ENCODE measurements at places on chromosomes 11 and 22.

- peaks cover 44% of the 10 kb centered on the region for H3K27me3 ChIP-seq
- no peak overlapping the region for H3K4me3 ChIP-seq
- no peaks in the 10 kb centered on the region for H3K4me1 ChIP-seq
- no peak overlapping the region for H3K27ac ChIP-seq
- H3K36me3 ChIP-seq = no peaks in the 10 kb centered on the region
These were observed 46.4 kb upstream of the CALCB start for GRCh38 chr11:15027011-15027410.

GRCh38 chr11:111878849-111879636 lies at the start of the genes CFAP68 and FDXACB1:
CFAP68 (plus strand) TSS chr11:111879541; CDS start chr11:111879561, 20 bp downstream.
FDXACB1 (minus strand) TSS chr11:111879165; CDS start chr11:111879132, 33 bp downstream.
- H3K27ac ChIP-seq = peak within 1 kb of the TSS; percentile 99
- H3K27me3 ChIP-seq = no peaks in the 10 kb centered on the region
- peak within 1 kb of the TSS; percentile 82 for H3K4me3 ChIP-seq
- H3K4me1 ChIP-seq = peaks cover 14% of the 10 kb centered on the region

DNA sequence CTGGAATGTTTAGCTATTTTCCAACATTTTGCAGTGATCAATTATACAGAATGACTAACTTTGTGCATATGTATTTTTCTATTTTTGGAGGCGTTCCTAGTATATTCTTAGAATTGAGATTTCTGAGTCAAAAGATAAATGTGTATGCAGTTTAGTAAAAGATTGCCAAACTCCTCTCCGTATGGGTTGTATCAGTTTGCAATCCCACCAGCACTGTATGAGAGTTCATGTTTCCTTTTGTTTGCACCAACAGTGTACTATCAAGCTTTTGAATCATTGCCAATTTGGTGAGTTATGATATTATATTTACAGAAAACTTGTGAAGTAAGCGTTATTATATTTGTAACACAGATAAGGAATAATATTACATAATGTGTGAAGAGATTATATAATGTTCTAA lies 658.7 kb downstream of the JRKL start:
- no peak overlapping the region for H3K27ac ChIP-seq
- no peaks in the 10 kb centered on the region for H3K36me3 ChIP-seq
- no peaks in the 10 kb centered on the region for H3K27me3 ChIP-seq
- DNase-seq = no peak
- no peaks in the 10 kb centered on the region for H3K4me1 ChIP-seq

GRCh38 chr11:110474578-110474977 lies 44.8 kb downstream of the FDX1 start:
- H3K4me1 ChIP-seq = peaks cover 9% of the 10 kb centered on the region
- no peak for DNase-seq
- peaks cover 3% of the 10 kb centered on the region for H3K36me3 ChIP-seq
- peak overlapping the region; percentile 2 for H3K27ac ChIP-seq

DNA sequence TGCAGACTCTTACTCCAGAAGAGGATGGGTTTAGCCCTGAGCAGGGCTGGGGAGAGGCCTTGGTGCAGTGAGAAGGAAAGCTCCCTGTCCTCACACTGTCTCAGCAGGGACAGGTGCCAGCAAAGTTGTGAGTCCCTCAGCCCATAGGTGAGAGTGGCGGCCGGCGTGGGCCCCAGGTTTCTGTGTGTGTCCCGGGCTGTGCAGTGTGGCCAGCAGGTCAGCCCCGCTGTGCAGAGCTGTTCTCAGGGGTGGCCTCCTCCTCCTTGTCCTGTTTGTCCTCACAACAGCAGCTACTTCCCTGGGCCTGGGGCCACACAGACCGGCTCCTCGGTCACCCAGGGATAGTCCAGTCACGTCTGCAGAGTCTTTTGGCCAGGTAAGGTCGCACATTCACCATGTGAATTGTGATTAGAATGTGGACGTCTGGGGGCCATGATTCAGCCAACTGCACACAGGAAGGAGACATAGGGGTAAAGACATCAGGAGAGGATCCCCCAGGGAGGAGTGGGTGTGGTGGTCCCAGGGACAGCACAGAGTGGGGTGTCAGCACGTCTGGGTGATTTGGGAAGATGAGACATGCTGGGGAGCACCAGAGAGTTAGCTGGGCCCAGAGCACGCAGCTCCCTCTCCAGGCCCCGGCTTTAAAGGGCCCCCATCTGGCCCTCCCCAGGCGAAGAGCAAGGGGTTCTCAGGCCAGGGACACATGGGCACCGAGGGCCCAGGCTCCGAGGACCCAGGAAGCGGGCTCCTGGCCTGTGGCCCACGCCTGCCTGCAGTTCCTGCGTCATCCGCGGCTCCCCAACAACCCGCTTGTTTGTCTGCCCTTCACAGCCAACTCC lies 81.6 kb downstream of the MYEOV start:
- no peak for DNase-seq
- no peak overlapping the region for H3K4me3 ChIP-seq
- H3K27ac ChIP-seq = peak overlapping the region; percentile 71
- H3K4me1 ChIP-seq = no peaks in the 10 kb centered on the region
- H3K27me3 ChIP-seq = peaks cover 13% of the 10 kb centered on the region
- H3K36me3 ChIP-seq = no peaks in the 10 kb centered on the region

DNA sequence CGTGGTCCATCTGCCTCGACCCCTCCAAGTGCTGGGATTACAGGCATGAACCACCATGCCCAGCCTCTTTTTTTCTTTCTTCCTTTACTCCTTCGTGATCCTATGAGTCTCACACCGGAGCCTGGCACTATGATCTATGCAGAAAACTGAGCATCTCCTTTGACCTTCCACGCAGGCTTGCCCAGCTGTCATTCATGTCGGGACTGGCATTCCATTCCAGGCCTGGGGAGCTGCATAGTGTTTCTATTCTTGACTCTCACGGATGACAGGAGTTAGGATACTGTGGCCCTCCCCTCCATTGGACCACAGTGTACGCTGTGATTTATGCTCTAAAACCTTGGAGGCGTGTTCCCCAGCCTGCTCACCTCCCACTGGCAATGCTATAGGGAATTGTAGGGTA lies 611.8 kb downstream of the BRD1 start:
- no peaks in the 10 kb centered on the region for H3K36me3 ChIP-seq
- H3K4me3 ChIP-seq = no peak overlapping the region
- H3K27me3 ChIP-seq = peaks cover 77% of the 10 kb centered on the region
- no peak overlapping the region for H3K27ac ChIP-seq
- no peak for DNase-seq

- H3K27me3 ChIP-seq = peaks cover 26% of the 10 kb centered on the region
- H3K4me1 ChIP-seq = peaks cover 18% of the 10 kb centered on the region
- H3K27ac ChIP-seq = no peak overlapping the region
- peak overlapping the region; percentile 88 for H3K4me3 ChIP-seq
- peaks cover 2% of the 10 kb centered on the region for H3K36me3 ChIP-seq
- DNase-seq = no peak
These were observed 320 bp downstream of the CLTCL1 start for GRCh38 chr22:19291218-19291579.

DNA sequence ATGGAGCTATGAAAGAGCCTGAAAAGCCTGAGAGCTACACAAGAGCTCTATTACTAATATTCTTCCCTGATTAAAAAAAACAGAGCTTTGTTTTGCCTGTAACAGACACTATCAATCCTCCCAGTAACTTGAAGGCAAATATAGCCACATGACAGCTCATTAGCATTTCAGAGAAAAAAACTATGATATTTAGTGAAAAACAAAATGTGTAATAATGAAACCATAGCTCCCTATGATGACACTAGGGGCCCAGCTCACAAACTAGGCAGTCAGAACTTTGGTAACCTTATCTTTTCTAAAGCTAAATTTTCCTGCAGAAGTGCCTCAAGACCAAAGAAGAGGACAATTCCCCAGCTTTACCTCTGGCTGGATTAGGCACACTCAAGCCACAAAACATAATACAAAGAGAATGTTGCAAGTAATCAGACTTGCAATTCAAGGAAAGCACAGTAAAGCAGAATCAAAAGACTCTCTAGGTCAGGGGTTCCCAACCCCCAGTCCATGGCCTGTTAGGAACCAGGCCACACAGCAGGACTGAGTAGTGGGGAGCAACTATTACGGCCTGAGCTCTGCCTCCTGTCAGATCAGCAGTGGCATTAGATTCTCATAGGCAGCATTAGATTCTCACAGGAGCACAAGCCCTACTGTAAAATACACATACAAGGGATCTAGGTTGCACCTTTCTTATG lies 53.3 kb downstream of the MRTFA start:
- peak overlapping the region; percentile 81 for H3K27ac ChIP-seq
- no peak overlapping the region for H3K4me3 ChIP-seq
- H3K27me3 ChIP-seq = no peaks in the 10 kb centered on the region
- H3K4me1 ChIP-seq = peaks cover 5% of the 10 kb centered on the region
- H3K36me3 ChIP-seq = peaks cover 20% of the 10 kb centered on the region
- DNase-seq = no peak

GRCh38 chr11:30174265-30175020 lies 56.4 kb upstream of the FSHB start:
- H3K27ac ChIP-seq = no peak overlapping the region
- peaks cover 3% of the 10 kb centered on the region for H3K27me3 ChIP-seq
- H3K36me3 ChIP-seq = no peaks in the 10 kb centered on the region
- no peaks in the 10 kb centered on the region for H3K4me1 ChIP-seq
- DNase-seq = no peak

- H3K4me3 ChIP-seq = no peak overlapping the region
- no peak for DNase-seq
- H3K27me3 ChIP-seq = no peaks in the 10 kb centered on the region
- no peaks in the 10 kb centered on the region for H3K4me1 ChIP-seq
- H3K27ac ChIP-seq = no peak overlapping the region
These were observed 264.5 kb downstream of the SBF2 start for GRCh38 chr11:10029386-10030121.

- H3K27ac ChIP-seq = no peak overlapping the region
- H3K27me3 ChIP-seq = no peaks in the 10 kb centered on the region
- H3K4me3 ChIP-seq = no peak overlapping the region
- no peaks in the 10 kb centered on the region for H3K4me1 ChIP-seq
- no peak for DNase-seq
These were observed 147.6 kb upstream of the MPPED2 start for GRCh38 chr11:30733748-30734147.

DNA sequence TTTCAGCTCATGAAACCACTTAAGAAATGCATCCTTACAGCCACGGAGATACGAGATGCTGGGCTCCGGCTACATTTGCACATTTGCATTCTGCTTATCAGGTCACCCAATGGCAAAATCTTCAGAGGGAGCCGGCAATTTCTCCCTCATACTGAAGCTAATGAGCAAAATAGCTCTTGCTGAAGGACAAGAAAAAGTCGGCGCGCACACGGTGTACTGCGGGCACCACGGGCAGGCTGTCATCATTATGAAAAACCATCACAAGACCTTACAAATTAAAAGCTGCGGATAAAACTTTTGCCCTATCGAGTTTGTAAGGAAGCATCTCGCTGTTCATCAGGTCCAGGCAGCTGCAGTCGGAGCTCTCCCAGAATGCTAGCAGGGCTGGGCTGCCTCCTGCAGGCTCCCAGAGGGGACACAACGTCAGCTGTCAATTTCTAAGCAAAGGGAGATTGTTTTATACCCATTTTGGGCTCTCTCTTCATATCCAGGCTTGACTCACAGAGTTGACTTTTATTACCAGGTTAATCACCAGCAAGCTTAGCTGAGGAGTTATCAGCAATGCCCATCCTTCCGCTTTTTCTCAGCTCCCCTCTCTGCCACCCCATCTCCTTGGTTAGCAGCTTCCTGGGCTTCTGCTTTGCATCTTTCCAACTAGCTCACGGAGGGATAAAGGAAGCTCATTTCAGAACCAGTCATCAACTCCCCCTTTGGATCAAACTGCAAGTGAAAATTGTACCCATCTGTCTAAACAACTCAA lies 375.1 kb downstream of the OPCML start:
- no peak overlapping the region for H3K4me3 ChIP-seq
- no peak overlapping the region for H3K27ac ChIP-seq
- no peak for DNase-seq

GRCh38 chr22:26462051-26462450 lies 21.5 kb downstream of the HPS4 start:
- H3K36me3 ChIP-seq = peaks cover 34% of the 10 kb centered on the region
- no peaks in the 10 kb centered on the region for H3K4me1 ChIP-seq
- H3K4me3 ChIP-seq = no peak overlapping the region
- no peak overlapping the region for H3K27ac ChIP-seq
- no peak for DNase-seq

DNA sequence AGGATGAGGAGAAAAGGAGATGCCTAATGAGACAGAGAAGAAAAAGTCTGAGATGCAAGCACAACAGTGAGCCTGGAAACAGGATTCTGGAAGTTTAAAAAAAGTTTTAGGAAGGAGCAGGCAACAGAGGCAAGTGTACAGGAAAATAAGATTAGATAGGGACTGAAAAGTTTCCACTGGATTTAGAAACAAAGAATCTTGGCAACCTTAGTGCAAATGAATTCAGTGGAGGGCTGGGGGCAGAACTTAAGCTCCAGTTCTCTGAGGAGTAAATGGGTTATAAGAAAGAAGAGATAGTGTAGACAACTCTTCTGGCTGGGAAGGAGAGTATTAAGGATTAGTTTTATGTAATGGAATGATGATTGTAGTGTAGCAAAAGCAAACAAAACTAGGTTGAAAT lies 628.8 kb upstream of the CCDC90B start:
- H3K4me1 ChIP-seq = no peaks in the 10 kb centered on the region
- no peaks in the 10 kb centered on the region for H3K27me3 ChIP-seq

DNA sequence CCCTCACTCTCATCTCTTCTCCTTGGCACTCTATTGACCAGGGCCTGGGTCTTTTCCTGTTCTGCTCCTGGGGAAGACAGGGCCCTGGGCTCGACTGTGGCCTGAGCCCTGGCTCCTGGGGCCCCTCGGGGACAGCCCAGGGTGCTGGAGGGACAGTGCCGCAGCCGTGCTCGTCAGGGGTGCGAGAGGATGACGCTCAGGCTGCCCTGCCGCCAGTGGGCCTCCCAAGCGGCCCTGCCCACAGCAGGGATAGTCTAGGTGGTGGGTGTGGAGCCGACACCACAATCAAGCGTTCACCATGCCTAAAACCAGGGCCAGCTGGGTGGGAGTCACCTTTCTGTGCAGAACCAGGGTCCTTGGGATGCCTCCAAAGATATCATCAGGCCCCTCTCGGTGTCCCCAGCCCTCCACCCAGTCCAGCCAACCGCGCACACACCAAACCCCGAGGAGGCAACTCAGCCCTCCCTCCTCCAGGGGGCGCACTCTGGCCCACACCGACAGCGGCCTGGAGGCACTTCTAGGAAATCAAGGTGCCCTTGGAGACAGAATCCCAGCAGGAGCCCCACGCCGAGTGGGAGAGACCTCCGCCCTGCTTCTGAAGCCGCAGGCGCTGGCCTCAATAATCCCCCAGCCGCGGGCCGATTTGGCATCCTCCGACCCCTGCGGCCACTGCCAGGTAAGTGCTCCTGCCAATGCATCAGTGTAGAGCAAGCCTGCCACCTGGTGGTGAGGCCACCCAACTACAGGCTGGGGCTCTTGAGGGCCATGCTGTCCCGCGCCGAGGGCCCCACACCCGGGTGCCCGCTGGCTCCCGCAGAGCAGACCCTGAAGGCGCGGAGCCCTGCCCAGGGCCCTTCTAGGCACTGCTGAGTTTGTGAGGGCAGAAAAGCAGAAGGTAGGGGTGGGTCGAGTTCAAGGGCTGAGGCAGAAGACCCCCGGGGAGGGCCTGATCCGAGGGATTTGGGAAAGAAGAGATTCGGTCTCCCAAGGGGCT lies 496.4 kb downstream of the BUD13 start:
- H3K36me3 ChIP-seq = no peaks in the 10 kb centered on the region
- no peak overlapping the region for H3K27ac ChIP-seq
- H3K4me3 ChIP-seq = peak overlapping the region; percentile 38
- H3K27me3 ChIP-seq = peaks cover 32% of the 10 kb centered on the region
